ENCODE measurements at places on chromosomes 16 and 17.

GRCh38 chr17:66175892-66176291, 16.0 kb downstream of the CEP112 start:
- H3K4me1 ChIP-seq, result no peaks in the 10 kb centered on the region
- H3K27ac ChIP-seq, result no peak overlapping the region
- no peak for DNase-seq

GRCh38 chr17:63490329-63490728, 13.5 kb downstream of the ACE start:
- no peak overlapping the region for H3K4me3 ChIP-seq
- H3K4me1 ChIP-seq, result no peaks in the 10 kb centered on the region
- no peak overlapping the region for H3K27ac ChIP-seq
- no peak for DNase-seq
- H3K27me3 ChIP-seq, result peaks cover 2% of the 10 kb centered on the region

DNA sequence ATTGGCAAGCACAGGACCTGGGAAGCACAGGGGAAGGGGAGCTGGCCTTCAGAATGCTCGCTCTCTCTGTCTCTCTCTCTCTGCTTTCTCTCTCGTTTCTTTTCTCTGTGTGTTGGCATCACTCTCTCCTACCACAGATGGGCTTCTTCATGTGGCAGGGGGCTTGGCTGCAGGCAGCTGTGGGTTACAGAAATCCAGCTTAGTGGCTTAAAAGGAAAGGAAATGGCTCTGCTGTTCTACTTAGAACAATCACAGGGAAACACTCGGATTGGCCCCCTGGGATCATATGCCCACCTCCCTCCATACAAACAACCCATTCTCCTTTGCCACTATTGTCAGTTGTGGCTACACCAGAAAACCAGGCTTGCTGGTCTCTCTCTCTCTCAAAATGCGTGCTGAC, 20.4 kb downstream of the TBX2 start:
- peaks cover 29% of the 10 kb centered on the region for H3K27me3 ChIP-seq
- no peak for DNase-seq
- no peaks in the 10 kb centered on the region for H3K36me3 ChIP-seq

GRCh38 chr16:65181071-65181561, 59.3 kb upstream of the CDH11 start:
- H3K27ac ChIP-seq, result no peak overlapping the region
- no peaks in the 10 kb centered on the region for H3K27me3 ChIP-seq
- no peaks in the 10 kb centered on the region for H3K36me3 ChIP-seq
- no peak for DNase-seq
- H3K4me3 ChIP-seq, result no peak overlapping the region
